ENCODE measurements at places on chromosomes 6 and 20. TPM values are rescaled to one million over a fixed set of nuclear protein-coding genes. Genes with fewer than 3 reads are reported as not detected.

GRCh38 chr6:39266375-39266774, 37.1 kb upstream of the KCNK5 start:
- DNase-seq = no peak

Gene PACRG
- 9.7 TPM for total RNA-seq

Gene FRK
- total RNA-seq = 11.5 TPM

Gene APCDD1L
- total RNA-seq = 2.3 TPM

- no peak for DNase-seq
Observed at GRCh38 chr6:90256698-90257485, 39.8 kb downstream of the BACH2 start.

Gene CD83
- 2.1 TPM for total RNA-seq

Gene RSPO3
- total RNA-seq = 4.1 TPM

Gene SLC32A1
- not detected for total RNA-seq

DNA sequence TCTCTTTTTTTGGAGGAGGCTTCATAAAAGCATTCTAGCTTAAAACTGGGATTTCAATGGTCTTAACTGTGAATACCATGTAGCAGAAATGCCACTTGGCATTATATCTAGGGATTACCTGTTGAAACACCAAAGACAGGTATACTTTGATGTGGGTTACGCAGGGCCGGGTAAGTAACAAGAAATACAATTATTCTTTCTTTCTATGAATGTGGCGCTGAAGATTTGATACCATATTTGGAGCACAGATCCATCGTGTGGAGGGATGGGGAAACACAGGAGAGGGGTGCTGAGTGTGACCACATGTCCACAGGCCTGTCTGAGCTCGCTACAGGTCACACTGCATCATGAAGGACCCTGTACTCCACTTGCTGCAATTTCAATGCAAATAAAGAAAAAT, 257.8 kb downstream of the GMPR start:
- no peak for DNase-seq

DNA sequence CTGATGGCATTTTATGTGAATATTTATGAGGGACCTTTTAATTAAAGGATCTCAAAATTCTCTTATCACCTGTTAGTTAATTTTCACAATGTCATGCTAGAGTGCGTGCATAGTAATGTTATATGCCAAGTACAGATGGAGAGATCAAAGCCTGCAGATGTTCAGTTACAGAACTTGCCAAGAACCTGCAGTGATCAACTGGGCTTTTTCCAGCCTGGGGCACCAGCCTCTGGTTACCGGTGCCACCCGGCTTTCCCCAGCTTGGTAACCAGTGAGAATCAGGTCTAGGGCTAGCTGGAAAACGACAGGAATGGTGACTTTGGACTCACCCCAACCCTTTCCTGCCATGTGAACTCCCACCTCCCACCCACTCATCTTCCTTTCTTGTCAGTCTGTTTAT, 91.8 kb downstream of the CAP2 start:
- DNase-seq = no peak

DNA sequence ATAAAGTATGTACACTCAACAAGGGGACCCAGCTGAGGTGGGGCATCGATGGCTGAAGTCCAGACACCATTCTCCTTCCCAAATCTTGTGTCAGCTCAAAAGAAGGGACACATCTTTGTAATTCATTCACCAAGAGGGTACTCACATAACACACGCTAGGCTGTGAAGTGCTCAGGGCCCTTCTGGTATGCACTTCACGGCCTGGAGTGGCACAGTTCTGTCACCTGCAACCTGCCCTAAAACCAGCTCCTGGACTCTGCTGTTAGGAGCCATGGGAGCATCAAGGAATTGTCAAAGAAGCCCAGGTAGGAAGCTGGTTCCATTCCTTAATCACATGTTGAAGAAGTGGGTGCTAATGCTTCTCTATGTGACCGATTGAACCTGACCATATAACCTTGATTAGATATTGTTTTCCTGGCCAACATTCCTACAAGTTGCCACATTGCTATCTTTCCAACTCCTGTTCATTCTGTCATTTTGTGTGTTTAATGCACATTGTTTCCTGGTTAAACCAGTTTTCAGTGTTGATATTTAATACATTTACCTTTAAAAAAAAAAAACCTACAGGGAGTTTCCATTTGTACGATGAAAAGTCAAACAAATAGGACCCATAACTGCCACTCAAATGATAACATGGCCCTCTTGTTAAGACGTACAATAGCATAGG, 127.3 kb downstream of the TNFRSF21 start:
- no peak for DNase-seq

- DNase-seq = no peak
Observed at GRCh38 chr6:144728804-144729203, 443.7 kb downstream of the UTRN start.

DNA sequence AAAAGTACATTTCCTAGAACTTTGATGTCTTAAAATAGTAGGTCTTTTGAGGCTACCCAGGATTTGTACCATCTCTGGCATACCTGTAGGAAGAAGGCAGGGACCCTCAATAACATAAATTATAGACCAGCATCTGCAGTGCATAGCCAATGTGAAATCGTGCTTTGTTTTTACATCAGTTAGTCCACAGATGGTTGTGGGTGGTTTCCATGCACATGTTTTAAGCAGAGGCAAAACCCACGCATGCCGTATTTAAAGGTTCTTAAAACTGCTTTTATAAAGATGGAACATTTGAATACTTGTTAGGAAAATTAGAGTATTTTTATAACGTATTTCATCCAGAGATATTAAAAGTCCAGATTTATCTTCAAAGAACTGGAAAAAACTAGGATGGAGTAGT, 66.3 kb downstream of the SH3BGRL2 start:
- DNase-seq = no peak

Gene BEND6
- 4.1 TPM for total RNA-seq

DNA sequence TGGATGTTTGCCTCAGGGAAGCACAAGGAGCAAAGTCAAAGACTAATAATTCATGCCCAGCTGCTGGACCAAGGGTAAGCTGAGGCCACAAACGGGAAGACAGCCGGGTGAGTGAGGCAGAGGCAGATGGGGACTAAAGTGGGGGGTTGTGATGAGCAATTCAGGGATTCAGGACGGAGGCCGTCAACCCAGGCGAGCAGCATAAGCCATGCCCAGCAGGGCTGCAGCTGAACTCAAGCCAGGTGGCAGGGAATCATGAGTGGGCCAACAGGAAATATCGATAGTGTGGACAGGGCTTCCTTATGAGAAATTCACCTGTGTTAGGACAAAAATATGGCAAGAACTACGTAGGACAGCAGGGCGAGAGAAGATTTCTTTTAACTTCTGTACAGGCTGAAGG, 246.8 kb downstream of the CDC5L start:
- DNase-seq = no peak

All from ureter (tissue), 1 donor.